ENCODE measurements at places on chromosomes 1 and 21.
A peak's percentile ranks its signal among the peaks of the same experiment; 100 is the strongest.

DNA sequence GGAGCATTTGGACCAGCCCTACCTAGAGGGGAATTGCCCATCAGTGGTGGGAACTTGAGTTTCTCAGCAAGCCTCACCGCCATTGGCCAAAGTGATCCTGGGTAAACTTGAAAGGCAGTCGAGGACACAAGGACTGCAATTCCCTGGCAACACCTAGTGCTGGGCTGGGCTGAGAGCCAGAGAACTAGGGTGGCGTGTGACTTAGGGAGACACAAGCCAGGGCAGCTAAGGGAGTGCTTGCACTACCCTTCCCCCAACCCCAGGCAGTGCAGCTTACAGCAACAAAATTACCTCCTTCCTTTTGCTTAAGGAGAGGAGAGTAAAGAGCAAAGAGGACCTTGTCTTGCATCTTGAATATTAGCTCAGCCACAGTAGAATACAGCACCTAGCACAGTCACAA lies 176.9 kb upstream of the PRMT6 start:
- DNase-seq: no peak

DNA sequence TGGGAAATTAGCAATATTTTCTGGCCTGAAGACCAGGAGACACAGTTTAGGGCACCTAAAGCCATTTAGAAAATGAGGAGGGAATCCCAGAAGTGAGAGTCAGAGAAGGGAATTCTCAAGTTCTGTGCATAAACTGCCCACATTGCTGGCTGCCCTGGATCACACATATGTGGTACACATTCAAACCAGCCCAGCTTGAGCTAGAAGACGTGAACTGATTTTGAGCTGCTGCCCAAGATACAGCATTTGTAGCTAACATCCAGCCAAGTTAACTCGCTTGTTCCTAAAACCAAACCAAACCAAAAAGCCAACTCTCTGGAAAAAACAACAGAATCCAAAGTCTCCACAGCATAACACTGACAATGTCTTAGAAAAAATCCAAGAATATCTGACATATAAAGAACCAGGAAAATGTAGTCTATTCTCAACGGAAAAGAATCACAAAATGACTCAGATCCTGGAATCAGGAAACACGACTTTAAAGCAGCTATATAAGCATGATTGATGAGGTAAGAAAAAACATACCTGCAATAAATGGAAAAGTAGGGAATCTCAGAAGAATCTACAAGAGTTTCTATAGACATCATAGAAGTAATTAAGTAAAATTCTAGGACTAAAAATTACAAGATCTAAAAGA lies 18.2 kb upstream of the QSOX1 start:
- no peak for DNase-seq

GRCh38 chr1:167301355-167301754 lies 80.7 kb downstream of the POU2F1 start:
- no peak for DNase-seq

DNA sequence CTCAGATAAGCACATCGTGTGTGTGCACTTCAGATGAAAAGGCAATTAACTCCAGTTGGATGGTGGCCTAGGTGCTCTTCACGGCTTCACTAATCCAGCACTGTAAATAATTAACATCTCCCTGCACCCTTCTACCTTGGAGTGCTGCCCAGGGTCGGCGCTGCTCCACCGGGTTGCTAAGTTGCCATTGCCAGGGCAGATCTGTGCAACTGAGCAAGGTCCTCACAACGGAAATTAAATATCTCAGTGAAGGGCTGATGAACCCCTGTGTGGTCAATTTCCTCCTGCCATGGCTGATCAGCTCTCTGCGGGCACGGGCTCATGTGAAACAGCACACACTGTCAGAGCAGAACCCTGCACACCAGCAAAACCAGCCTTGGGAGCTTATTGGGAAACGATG lies 63.2 kb downstream of the SYDE2 start:
- no peak for DNase-seq

GRCh38 chr1:77829851-77830250 lies 50.4 kb downstream of the MIGA1 start:
- DNase-seq: no peak

- no peak for DNase-seq
These were observed 79.7 kb downstream of the PDE9A start for GRCh38 chr21:42733037-42733627.

DNA sequence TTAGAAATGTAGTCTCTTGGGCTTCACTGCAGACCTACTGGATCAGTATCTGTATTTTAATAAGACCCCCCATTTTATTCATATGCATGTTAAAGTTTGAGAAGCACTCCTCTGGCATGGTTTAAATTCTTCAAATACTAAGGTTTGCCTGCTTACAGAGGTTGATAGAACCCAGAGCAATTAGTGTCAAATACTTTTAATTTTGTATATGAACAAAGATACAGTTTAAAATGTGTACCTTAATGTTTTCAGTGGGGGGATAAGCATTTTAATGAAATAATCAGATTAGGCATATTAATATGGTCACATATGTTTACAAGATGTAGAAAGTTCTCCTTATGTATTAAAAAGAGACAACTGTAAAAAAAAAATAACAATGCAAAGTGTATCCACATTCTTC lies 40.4 kb upstream of the EPS15 start:
- DNase-seq: no peak

DNA sequence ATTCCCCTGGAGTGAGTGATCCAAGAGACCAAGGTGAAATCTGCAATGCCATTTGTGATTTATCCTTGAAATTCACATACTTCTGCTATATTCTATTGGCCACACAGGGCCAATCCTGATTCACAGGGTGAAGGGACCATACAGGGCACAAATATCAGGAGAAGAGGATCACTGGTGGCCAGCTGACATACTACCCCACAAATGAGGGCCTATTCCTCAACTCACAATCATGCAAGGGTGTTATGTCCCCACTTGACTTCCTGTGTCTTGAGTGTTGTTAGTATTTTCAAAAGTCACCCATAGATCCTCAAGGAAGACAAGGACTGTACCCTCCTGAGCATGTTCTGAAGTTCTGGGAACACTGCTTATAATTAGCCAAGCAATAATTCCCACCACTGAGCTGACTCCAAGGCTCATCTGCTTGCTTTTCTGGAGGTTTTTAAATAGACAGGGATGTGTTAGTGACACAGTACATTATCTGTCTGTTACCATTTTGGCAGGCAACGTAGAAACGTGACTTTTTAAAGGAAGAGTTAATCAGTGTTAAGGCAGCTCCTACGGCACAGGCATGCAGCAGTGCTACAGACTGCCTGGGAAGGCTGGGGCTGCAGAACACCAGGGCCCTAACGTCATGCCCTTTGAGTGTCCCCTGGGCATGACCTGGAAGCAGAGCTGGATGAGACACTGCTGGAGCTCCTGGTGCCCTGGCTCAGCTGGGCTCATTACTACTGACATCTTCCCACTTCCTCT lies 137.4 kb downstream of the FAM78B start:
- DNase-seq: no peak

DNA sequence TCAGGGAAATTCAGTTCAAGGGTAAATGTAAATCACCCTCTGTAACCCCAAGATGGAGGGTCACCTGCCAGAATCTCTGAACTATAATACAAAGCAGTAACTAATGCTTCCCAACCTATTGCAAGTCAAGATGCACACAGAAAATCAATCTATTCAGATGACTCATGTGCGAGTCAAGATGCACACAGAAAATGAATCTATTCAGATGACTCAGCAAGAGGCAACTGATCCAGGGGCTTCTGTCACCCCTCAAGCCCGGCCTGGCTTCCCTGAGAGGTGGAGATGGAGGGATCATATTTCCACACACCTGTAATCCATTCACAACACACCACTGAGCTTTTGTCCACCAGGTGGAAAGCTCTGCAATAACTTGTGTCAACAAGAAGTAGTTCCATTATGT lies 17.4 kb upstream of the HIVEP3 start:
- DNase-seq: no peak

- no peak for DNase-seq
These were observed 30.1 kb downstream of the PALMD start for GRCh38 chr1:99675994-99676393.

DNA sequence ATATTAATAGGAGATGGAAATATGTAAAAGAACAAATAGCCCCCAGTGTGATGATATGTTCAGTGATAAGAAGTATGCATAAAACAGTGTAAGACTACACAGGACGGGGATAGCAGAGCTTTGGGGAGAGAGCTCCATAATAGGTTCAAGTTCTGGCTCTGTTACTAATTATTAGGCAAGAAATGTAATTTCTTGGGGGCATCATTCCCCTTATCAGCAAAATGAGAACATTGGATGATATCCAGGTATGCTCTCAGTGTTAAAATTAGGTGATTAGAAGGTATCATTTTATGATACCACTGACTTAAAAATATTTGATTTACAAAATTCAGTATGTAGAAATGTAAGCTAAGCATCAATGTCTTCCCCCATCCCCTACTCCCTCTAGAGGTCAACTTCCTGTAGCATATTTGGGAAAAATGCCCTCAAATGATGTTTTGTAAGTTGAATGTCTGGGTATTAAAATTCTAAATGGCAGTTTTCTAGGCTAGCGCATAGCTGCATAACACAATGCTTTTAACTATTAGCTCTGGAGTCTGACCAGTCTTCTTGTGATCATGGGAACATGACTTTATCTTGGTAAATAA lies 585.7 kb upstream of the CAMK1G start:
- DNase-seq: no peak

DNA sequence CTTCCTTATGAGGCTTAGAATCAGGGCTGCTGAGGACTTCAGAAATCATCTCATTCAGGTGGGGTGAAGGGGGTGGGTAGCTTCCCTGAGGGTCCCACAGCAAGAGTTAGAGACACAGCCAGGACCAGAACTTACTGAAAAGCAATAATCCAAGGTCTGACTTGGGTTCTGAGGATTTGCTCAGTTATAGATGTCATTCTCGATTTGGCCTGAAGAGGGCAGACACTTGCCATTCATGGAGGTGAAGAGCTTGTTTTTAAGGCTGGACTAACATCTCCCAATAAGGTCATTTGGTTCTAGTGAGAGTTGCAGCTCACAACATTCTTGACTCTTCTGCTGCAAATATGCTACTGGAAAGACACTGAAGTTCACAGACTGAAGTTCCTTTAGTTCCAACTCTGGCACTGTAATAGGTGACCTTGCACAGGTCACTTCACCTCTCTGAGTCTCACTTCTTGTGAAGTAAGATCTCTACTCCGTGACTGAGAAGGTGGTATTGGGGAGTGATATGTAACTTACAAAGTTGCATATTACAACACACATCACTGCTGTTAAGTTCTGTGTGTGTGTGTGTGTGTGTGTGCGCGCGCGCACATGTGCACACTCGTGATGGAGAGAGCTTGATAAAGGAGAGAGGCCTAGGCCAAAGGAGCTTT lies 69.8 kb upstream of the DIRAS3 start:
- peak; percentile 56 for DNase-seq

DNA sequence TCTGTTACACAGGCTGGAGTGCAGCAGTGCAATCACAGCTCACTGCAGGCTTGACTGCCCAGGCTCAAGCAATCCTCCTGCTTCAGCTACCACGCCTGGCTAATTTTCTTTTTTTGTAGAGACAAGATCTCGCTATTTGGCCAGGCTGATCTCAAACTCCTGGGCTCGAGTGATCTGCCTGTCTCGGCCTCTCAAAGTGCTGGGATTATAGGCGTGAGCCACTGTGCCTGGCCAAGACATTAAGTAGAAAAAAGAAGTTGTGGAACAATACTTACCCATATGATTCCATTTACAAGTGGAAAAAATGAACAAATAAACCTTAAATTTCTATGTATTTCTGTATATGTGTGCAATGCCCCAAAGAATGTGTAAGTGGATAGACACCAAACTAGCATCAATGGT lies 30.3 kb upstream of the ID3 start:
- DNase-seq: no peak

DNA sequence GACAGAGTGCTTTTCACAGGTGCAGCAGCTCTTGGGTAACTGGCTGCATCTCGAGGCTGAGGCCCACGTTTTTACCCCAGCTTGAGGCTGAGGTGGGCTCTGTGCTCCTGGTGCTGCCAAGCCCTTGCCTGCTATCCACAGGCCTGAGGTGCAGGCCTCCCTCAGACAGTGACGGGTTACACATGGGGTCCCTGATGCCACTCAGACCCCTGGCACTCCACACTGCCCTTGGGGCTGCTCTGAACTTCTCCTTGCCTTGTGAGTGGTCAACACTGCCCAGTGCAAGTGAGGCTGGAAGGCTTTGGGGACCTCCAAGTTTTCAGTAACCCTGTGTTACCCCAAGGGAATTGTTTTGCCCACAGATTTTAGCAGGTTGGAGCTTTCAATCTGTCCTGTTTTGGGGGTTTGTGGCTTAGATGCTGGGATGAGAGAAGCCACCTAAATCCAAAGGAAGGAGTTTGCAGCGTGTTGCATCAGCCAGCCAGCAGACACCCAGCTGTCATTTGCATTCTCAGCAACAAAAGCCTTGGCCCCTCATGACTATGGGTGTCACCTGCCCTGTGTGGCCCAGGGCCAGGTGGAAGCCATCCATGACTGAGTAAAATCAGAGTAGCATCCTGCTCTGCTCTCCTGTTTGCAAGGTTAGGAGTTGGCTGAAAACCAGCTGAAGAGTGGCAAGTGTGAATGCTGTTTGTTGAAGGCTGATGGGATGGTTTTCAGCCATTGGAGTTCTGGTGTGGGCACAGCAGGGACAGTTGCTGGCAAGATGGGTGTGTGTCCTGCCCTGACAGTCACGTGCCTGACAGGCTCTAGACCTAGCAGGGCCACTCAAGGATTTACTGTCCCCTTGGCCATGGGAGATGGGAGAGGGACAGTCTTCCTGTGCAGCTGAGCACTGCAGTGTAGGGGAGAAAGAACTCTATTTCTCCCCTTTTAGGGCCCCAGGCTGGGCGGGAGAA lies 3.2 kb downstream of the RNF187 start:
- DNase-seq: no peak

DNA sequence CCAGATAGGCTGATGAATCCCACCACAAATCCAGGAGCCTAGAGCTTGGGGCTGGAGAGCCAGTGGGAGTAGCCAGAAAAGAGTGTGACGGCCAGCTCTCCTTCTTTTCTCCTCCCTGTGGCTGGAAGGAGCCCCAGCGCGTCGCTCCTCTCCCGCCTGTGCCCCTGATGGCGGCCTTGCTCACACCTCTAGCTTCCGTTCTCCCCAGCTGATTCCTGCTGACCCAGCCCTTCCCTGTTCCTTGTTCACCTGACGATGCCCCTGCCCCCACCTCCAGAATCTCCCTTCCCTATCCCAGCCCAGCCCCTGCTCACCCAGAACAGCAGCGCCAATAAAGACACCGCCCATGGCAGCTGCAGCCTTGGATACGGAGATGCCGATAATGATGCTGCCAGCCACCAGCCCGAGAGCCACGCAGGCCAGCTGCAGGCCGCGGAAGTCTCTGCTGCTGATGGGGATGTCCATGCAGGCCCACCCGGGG lies 656 bp downstream of the KNCN start:
- no peak for DNase-seq

- no peak for DNase-seq
These were observed 63.3 kb downstream of the FGGY start for GRCh38 chr1:59360170-59360569.

Data from HS-27A (cell line).